ENCODE measurements at places on chromosomes 5 and 9.

DNA sequence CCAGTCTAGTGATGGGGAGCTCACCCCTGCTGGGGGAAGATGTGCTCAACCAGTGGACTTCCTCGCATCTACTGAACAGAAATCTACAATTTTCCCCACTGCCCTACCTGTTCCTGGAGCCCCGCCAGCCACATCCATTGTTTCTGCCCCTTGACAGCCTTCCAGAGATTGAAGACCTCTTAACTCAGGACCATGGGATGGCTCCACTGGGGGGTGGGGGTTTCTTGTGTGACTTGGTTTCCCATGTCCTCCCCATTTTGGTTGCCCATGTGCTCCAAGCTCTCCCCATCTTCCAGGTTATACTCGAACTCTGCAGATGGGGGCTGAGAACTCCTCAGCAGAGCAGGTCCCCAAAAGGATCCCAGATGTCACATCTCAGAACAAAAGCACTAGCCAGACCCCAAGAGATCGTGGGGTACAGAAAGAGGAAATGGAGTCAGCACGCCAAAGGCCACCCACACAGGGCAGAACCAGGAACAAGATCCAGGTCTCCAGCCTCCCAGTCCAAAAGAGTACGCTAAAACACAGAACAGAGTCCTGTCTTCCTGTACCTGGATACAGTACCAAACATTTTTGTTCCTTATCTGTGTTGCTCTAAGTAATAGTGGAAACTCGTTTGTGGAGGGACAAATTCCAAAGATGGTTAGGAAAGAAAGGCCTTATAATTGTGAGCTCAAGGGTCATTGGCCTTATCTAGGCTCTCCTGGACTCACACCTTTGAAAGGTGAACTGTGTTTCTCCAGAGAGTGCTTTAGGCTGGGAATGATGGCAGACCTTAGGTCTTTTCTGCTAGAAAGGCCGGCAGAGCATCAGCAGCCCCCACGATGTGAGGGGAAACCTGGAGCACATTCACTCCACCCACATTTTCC is 15.8 kb downstream of the CORO2A start:
- DNase-seq = no peak

- no peak for DNase-seq
These were observed 87.1 kb downstream of the PPP2R2B start for GRCh38 chr5:146791471-146791870.

DNA sequence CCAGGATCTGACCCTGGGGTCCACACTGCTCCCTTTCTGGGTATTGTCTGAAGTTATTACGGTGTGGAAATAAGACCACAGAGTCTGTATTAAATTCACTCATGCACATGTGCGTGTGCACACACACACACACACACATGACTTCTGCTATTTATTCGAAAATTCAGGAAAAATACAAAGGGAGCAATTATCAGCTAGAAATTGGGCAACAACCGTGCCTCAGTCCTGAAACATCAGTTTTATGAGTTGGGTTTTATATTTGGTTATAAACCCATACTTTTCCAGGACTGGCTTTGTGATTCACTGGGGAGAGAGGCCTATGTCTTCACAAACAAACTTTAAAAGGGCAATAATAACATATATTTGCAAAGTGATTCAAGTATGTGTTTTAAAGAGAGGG is 90.2 kb downstream of the ANGPTL2 start:
- no peak for DNase-seq

- no peak for DNase-seq
These were observed 27.8 kb upstream of the LARP1 start for GRCh38 chr5:154727361-154727760.

- no peak for DNase-seq
These were observed 98.2 kb upstream of the GRHPR start for GRCh38 chr9:37324261-37324683.

DNA sequence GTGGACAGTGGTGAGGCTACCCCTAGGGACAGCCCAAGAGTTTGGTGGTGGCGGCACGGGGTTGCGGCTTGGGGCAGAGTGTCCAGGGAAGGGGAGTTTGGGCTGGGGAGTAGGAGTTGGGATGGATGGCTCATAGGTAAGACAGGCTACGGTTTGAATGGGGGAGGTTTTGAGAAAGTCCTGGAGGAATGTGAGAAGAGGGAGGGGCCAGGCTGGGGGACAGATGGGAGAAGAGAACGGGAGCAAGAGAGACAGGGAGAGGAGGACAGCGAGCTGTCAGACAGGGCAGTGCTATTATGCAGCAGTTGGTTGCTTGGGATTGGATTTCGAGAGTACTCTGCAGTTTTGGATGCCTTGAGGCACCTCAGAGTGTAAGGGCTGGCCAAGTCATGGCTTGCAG is 24.5 kb downstream of the PSD2 start:
- no peak for DNase-seq

- DNase-seq = no peak
These were observed 687.4 kb upstream of the SEMA6A start for GRCh38 chr5:117261948-117262571.
